Mesendoderm (in vitro differentiated cells): ENCODE measurements at places on chromosomes 7 and 10.

GRCh38 chr7:135991322-135991721, 14.2 kb upstream of the MTPN start:
- DNase-seq: no peak

DNA sequence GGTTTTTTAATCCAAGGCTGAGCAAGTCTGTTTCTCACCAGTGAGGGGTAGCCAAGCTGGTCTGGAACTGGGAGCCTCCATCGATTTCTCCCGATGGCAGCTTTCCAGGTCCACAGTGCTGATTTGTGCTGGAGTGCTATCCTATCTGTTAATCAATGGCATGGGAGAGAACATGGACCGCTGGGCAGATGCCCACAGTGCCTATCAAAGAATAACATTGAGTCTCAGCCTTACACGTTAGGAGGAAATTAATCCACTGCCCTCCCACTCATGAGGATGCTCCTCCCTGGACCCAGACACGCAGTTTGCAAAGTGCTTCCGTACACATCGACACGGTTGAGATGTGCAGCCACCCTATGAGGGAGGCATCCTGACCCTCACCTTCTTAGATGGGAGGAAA, 36.0 kb upstream of the CUX1 start:
- no peak for DNase-seq

GRCh38 chr7:43554423-43554822, 28.5 kb upstream of the STK17A start:
- DNase-seq: no peak

DNA sequence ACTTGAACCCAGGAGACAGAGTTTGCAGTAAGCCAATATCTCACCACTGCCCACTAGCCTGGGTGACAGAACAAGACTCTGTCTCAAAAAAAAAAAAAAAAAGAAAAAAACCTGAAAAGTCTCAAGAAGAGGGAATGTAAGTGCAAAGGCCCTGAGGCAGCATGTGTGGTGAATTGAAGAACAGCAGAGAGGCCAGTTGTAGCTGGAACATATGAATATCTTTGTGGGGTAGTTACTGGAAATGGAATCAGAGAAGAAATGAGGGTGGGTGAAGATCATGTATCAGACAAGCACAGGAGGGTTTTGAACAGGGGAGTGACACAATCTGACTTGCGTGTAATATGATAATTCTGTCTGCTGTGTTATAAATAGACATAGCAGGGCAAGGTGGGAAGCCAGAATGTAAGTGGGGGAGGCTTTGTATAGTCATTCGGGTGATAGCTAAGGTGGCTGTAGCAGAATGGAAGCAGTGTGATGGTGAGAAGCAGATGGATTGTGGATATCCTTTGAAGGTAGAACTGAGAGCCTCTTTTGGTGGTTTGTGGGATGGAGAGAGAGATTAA, 45.3 kb upstream of the ITGA8 start:
- DNase-seq: no peak

DNA sequence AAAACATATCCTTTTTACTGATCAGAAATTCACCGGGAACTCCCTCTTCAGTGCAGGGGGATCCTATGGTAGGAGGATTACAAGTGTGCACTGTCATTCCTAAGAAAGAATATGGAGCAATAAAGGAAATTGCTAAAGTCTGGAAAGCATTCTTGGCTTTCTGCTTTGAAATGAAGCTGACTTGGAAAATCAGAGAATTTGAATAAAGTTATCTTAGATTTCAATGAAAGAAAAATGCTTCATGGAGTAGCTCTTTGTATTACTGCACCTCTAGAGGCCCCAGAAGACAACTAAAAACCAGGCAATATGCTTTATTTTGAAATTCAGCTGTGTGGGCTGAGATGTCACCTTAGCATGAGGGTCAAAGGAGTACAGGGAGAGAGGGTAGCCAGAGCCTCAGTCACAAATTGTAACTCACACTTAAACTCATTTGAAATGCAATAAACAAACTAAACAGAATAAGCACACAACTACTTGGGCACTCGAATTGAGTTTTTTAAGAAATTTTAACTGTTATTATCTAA, 102.5 kb downstream of the IMMP2L start:
- DNase-seq: no peak

GRCh38 chr7:8751557-8752231, 318.3 kb downstream of the NXPH1 start:
- DNase-seq: no peak

DNA sequence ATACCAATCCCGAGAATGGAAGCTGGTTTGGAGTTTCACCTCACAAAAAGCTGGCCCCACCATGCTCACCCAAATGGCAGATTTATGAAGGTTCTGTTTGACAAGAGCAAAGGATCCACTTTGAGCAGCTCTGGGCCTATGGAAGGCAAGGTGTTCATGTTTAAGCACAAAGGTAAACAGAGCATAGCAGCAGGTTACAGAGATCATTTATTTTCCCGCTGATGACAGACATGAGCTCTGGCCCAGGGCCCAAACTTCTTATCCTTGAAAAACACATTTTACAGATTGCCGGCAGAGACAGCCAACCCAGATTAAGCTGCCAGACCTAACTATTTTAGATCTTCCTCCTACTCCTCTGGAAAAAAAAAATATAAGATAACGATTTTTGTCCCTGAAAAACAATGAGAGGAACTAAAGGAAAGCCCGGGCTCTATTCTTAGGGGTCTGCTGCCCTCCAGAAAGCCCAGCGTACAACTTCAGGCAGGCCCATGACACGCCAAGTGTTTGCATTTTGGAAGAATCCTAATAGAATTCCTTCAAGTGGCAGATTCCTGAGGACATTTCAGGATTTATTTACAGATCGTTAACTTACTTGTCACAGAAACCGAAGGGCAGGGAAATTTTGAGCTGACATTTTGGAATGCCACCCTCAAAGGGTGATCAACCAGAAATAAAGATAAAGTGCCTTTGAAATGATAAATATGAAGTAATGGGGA, 40.0 kb downstream of the SYPL1 start:
- peak; percentile 73 for DNase-seq

GRCh38 chr7:116591202-116592040, 66.6 kb downstream of the CAV1 start:
- DNase-seq: no peak

DNA sequence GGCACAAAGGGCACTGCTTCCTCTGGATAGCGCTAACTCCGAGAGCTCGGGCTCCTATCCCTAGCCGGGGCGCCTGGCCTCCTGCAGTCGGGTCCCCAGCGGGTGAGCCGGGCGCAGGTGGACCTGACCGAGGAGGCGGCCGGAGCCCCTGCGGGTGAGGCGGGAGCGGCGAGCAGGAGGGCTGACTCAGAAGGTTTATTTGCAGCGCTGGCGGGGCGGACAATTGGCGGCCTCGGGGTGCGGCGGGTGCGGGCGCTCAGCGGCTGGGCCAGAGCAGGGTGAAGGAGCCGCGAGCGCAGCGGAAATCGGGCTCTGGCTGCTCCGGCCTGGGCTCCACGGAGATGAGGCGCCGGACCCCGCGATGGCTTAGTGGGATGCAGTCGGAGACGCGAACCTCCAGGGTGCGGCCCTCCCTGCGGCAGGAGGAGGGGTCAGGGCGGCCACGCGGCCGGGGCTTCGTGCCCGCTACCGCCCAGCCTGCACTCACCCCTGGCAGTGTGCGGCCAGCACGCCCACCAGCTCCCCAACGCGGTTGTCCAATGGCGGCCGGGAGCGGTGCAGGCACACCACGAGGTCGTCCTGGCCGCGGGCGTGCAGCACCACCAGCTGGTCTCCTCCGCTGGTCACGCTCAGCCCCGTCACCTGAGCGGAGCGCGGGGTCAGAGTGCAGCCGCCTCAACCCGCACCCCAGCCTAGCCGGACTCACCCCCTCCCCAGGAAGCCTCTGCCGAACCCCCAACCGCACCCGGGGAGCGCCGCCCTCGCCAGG, 16.1 kb downstream of the MYO1G start:
- DNase-seq: no peak

DNA sequence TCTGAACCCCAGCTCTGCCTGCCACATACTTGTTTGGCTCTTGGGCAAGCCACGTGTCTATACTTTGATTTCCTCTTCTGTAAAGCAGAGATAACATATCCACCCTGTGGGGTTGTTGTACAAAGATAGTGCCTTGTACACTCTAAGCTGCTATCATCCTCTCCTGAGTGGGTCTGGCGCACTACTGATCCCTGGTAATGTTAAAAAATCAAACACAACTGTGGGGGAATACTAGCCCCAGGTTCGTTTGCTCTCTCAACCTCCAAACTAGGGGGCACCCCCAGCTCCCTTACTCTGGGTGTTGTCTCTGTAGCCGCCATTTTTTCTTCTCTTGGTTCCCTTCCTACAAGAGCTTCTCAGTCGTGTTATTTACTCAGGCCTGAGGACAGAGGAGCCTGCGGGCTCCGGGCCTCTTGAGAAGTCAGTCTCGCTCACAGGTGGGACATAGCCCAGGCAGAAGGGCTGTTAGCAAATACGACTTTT, 1.0 kb downstream of the POLM start:
- no peak for DNase-seq

DNA sequence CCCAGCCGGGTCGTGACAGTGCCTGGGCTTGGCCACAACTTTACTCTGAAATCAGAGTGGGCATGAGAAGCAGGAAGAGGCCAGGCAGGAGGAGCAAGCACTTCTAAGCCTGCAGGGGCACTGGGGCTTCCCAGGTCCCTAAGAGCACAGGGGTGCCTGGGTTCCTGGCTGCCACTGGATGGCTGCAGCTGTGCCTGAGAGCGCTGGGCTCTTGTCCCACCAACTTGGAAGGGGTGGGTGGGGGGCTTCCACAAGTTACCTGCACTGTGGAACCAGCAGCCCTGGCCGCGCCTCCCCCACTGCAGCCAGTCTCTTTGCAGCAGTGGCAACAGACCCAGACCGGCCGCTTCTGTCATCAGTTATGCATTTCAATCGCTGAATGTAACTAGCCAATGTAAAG, 434.7 kb upstream of the GRM3 start:
- DNase-seq: no peak

- DNase-seq: peak; percentile 77
These were observed 161.2 kb downstream of the CELF2 start for GRCh38 chr10:11178606-11179515.

GRCh38 chr7:55075464-55076021, 56.7 kb downstream of the EGFR start:
- DNase-seq: no peak

- DNase-seq: no peak
These were observed 90.8 kb downstream of the ZFAND4 start for GRCh38 chr10:45581582-45582385.

DNA sequence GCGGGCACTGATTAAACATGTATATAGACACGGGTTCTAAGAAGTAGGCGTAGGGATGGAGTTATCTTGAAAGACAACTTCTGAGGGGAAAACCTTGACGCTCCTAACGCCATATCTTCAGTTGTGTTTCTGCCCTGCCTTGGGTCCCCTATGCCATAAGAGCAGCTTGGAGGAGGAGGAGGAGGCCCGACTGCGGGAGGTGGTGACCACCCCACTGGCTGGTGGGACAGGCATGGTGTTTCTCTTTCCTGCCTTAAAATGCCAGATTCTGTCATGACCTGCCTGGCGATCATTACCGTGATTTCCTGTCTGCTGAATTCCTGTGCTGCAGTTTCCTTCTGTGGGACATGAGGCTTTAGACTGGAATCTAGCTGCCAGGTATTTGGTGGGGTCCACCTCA, 15.9 kb downstream of the ZNF783 start:
- no peak for DNase-seq

DNA sequence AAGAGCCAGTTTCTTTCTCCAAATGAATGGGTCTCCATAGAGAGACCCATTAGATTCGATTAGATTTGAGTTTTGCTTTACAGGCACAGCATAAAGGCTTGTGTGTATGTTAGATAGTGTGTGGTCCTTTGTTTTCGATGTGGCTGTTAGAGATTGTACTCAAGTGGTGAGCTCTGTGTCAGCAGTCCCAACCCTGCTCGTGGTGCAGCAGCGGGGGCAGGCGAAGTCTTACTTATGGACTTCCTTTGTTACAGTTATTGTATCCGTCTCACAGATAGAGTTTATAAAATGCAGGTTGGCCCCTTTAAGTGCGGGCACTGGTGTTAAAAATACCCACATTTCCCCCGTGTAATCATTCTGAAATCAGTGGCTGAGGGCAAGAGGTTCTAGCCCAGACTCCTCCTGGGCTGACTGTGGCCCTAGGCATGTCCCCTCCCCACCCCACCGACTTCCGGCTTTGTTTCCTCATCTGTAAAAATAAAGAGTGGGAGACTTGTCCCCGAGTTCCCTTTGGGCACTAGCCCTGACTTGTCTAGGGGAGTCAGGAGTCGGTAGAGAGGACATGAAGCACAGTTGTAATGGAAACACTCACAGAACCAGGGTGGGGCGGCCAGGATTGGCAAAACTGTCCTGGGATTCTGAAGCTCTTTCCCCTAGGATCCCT, 28.6 kb downstream of the MTURN start:
- no peak for DNase-seq

DNA sequence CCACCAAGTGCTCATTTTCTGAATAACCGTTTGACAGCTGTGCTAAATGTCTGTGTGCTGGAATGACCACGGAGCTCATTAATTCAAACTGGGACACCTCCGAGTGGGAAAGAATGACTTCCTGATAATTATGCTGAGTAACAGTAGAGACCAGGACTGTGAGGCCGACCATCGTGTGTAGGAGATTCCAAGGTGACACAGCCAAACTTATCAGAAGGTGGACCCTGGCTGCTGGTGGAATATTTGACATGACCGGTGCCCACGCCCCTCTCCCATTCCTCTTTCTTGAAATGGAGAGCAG, 400.0 kb downstream of the PTPRN2 start:
- no peak for DNase-seq

- no peak for DNase-seq
These were observed 96.9 kb upstream of the PPP2R2D start for GRCh38 chr10:131803860-131804425.

- DNase-seq: no peak
These were observed 339.5 kb upstream of the NRP1 start for GRCh38 chr10:33673839-33674415.

GRCh38 chr7:44396931-44397545, 71.6 kb upstream of the CAMK2B start:
- no peak for DNase-seq

DNA sequence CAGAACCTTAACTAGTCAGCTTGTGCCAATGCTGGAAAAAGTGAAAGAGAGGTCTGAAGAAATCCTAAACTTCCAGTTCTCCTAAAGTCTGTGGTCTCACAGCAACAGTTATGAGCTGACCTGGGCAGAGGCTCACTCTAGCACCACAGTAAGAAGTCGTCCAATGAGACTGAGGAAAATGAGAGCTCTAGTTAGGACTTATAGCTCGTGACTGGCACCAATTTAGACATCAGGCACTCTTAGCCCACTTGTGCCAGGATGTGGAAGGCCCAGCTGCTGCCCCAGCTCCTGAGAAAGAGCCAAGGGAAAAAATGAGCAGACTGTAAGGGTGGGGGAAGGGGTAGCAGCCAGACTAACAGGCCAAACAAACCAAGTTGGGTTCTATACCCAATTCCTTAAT, 7.6 kb downstream of the MMS19 start:
- no peak for DNase-seq

DNA sequence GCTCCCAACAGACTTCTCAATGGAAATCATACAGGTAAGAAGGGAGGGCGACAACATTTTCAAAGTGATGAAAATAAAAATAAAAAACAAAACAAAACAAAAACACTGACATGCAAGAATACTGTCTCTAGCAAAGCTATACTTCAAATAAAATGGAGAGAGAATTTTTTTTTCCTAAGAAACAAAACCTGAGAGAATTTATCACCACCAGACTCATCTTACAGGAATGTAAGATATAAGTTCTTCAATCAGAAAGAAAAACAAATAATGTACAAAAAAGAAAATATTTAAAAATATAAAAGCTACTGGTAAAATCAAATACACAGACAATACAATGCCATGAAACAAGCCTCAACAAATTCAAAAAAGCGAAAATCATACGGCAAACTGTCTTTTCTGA, 113.2 kb downstream of the NRBF2 start:
- no peak for DNase-seq

GRCh38 chr7:33432821-33433220, 303.5 kb downstream of the BBS9 start:
- no peak for DNase-seq

- DNase-seq: peak; percentile 81
These were observed 108.9 kb downstream of the GRID1 start for GRCh38 chr10:86257683-86258082.
